Esophagus squamous epithelium (tissue), 5 donors: ENCODE measurements at places on chromosomes 1 and 21.

DNA sequence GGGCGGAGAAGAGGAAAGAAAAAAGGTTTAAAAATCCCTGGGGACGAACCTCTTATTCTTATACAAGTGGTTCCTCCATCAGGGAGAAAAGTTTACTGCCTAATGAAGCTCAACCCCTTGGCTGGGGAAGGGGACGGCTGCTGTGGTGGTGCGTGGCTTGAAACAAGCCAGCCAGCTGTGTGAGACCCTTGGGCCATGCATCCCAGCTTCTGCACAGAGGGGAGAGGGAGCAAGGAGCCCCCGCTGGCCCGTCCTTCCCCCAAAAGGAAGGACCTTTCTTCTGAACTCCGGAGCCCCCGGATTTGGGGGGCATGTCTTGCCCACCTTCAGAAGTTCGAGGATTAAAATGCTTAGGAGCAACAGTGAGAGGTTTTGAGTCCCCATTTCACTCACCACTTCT lies 67.3 kb downstream of the STUM start:
- H3K27me3 ChIP-seq, result no peaks in the 10 kb centered on the region
- no peaks in the 10 kb centered on the region for H3K4me1 ChIP-seq
- no peak overlapping the region for H3K27ac ChIP-seq
- DNase-seq, result no peak
- no peak overlapping the region for H3K4me3 ChIP-seq

- H3K4me3 ChIP-seq, result no peak overlapping the region
- H3K27me3 ChIP-seq, result no peaks in the 10 kb centered on the region
- no peaks in the 10 kb centered on the region for H3K36me3 ChIP-seq
- no peak overlapping the region for H3K27ac ChIP-seq
Observed at GRCh38 chr1:94988356-94988755, 61.4 kb upstream of the CNN3 start.

DNA sequence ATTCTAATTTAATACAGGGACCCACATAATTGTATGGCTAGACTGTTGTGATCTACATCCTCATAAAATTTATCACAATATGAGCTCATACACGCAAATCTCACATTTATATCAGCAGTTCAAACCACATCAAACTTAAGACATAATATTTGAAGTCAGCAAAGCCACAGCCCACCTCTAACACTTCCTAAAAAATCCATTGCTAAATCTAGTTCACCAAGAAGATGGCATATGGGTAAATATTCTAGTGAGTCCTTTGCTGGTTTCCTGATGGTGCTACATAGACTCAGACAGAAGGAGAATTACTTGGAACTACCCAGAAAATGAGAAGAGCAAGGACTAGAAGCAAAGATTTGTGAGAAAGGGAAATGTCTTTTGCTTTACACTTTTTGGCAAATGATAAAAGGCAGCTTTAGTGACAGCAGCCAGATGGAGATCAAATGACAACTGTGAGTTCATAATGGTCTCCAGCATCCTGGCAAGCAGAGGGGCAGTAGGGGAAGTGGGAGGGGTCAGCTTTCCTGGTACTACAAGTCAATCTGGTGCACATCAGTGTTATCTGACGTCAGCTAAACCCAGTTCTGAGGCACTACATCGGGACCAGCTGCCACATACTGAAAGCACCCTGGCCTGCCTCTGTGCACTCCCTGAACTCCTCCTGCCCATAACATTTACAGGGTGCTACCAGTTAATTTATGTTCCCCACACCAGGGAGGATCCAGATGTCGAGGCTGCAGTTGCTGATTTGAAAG lies 10.6 kb upstream of the GADD45A start:
- peak overlapping the region; percentile 70 for H3K27ac ChIP-seq
- H3K4me1 ChIP-seq, result no peaks in the 10 kb centered on the region
- DNase-seq, result no peak
- no peaks in the 10 kb centered on the region for H3K36me3 ChIP-seq

DNA sequence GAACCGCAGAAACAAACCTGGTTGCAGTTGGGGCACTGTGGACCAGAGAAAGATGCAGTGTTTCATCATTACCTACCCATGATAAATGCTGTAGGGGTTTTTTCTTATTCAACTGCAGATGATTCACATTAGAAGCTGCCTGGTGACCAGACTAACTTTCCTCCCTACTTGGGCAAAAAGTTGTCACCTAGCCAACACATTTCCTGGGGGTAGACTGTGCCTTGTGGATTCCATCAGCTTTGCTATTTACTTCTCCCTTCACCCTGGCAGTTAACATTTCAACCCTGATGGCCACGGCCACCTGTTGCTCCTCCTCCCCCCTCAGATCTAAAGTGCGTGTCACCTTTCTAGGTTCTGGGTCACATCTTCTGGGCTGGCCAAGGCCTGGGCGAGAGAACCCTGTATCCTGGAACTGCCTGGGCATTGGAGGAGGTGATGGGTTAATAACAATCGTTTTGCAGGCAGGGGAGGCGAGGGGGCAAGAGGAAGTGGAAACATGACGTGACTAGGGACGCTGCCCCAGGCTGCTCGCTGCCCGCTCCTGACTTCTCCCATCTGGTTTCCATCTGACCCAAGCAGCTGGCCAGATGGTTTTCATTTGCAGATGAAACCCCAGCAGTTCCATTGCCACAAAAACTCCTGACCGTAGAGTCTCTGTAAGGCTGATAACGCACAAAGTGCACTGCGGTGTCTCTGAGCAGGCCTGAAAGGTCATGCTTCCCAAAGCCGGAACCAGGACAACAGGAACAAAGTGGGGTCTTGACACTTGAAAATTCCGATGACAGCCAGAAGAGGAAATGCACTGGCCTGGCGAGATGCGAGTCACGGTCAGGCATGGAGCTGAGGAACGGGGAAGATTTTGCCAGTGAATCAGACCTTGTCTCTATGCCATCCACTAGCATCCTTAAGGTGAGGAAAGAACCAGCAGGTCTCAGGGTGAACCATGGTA lies 36.6 kb downstream of the CAPZB start:
- H3K36me3 ChIP-seq, result no peaks in the 10 kb centered on the region
- peak overlapping the region; percentile 92 for H3K27ac ChIP-seq
- no peaks in the 10 kb centered on the region for H3K27me3 ChIP-seq
- no peak overlapping the region for H3K4me3 ChIP-seq
- peaks cover 51% of the 10 kb centered on the region for H3K4me1 ChIP-seq

GRCh38 chr1:158124999-158125398 lies 55.7 kb upstream of the CD1D start:
- H3K27ac ChIP-seq, result no peak overlapping the region
- no peaks in the 10 kb centered on the region for H3K36me3 ChIP-seq
- DNase-seq, result peak; percentile 16
- peaks cover 12% of the 10 kb centered on the region for H3K4me1 ChIP-seq
- H3K4me3 ChIP-seq, result no peak overlapping the region

GRCh38 chr1:188056011-188056410 lies 1227.3 kb downstream of the PLA2G4A start:
- no peak for DNase-seq
- no peaks in the 10 kb centered on the region for H3K27me3 ChIP-seq
- no peak overlapping the region for H3K27ac ChIP-seq
- no peaks in the 10 kb centered on the region for H3K4me1 ChIP-seq

GRCh38 chr1:89285745-89286380 lies 13.2 kb upstream of the GBP5 start:
- peak overlapping the region; percentile 33 for H3K27ac ChIP-seq
- peaks cover 20% of the 10 kb centered on the region for H3K4me1 ChIP-seq

DNA sequence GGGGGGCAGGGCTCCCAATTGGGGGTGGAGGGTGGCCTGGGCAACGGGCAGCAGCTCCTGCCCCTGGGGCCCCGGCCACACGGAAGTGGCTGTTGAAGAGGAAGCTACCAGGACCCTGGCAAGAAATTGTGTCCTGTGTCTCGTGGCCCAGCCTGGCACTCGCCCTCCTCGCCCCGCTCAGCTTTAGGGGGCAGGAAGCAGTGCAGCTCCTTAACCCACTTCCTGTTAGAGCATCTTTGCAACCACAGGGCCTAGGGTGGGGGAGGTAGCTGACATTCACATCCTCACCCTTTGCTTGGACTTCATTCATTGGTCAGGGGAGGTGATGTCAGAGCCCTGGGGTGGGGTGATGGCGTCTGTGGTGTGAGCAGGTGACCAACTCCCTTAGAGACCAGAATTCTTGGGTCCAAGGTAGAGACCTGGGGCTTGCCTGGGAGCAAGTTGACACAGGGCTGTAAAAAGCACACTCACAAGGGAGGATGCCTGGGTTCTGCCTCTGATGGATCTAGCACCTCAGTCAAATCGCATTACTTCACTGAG lies at the start of gene ARHGAP30:
Gene ARHGAP30 (minus strand): TSS at position 161 of the 540 bp plus-strand sequence. CDS start 267 bp downstream, outside the sequence.
- peaks cover 60% of the 10 kb centered on the region for H3K36me3 ChIP-seq
- peaks cover 77% of the 10 kb centered on the region for H3K4me1 ChIP-seq
- peak within 1 kb of the TSS; percentile 72 for H3K27ac ChIP-seq
- H3K4me3 ChIP-seq, result peak within 1 kb of the TSS; percentile 43
- no peaks in the 10 kb centered on the region for H3K27me3 ChIP-seq

DNA sequence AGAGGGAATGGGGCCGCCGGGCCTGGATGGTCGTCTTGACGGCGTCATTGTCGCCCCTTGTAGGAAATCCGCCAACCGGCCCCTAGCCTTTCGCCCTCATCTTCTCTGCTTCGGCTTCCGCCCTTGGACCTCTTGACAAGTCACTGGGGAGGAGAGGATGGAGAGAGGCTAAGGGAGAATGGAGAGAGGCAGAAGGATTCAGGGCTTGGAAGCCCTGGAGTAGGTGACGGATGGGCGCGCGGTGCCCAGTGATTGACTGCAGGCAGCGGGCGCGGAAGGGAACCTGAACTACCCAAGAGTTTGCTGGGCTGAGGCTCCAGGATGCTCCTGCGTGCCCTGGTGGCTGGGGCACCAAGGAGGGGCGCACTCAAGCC lies 651 bp downstream of the PDE4B start:
- DNase-seq, result no peak
- no peak overlapping the region for H3K27ac ChIP-seq
- no peaks in the 10 kb centered on the region for H3K36me3 ChIP-seq
- no peaks in the 10 kb centered on the region for H3K4me1 ChIP-seq
- H3K4me3 ChIP-seq, result no peak overlapping the region
- no peaks in the 10 kb centered on the region for H3K27me3 ChIP-seq

- H3K4me1 ChIP-seq, result no peaks in the 10 kb centered on the region
- H3K4me3 ChIP-seq, result no peak overlapping the region
- no peak overlapping the region for H3K27ac ChIP-seq
- no peaks in the 10 kb centered on the region for H3K36me3 ChIP-seq
Observed at GRCh38 chr1:115456441-115456961, 118.5 kb upstream of the NGF start.

- no peak overlapping the region for H3K27ac ChIP-seq
- no peaks in the 10 kb centered on the region for H3K4me1 ChIP-seq
- no peaks in the 10 kb centered on the region for H3K27me3 ChIP-seq
- H3K36me3 ChIP-seq, result no peaks in the 10 kb centered on the region
- no peak for DNase-seq
Observed at GRCh38 chr1:18234790-18235242, 127.2 kb downstream of the IGSF21 start.

DNA sequence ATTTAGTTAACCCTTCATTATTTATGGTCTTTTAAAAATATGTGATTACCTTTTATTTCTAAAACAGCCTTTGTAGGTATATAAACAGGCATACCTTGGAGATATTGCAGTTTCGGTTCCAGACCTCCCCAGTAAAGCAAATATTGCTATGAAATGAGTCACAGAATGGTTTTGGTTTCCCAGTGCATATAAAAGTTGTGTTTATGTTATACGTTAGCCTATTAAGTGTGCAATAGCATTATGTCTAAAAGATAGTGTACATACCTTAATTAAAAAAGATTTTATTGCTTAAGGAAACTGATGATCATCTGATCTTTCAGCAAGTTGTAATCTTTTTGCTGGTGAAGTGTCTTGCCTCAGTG lies 44.1 kb downstream of the XCL2 start:
- no peaks in the 10 kb centered on the region for H3K36me3 ChIP-seq
- H3K27ac ChIP-seq, result no peak overlapping the region
- no peak overlapping the region for H3K4me3 ChIP-seq
- peaks cover 12% of the 10 kb centered on the region for H3K4me1 ChIP-seq

DNA sequence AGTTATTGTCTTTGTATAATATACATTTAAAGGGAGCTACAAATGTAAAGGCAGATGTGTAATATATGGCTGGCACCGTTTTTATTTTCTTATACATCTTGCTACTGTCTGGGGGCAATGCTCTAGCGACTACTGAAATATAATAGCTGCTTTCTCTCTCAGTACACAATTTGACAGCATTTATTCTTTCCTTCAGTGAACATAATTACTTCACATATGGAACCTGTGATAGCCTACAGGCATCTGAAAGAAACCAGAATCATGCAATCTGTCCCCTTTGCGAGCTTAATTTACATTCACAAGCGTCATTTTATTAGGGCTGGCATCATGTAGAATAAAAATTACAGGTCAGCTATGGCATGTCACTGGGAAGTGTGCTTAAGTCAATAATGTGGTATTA lies 557.5 kb upstream of the PTBP2 start:
- no peak overlapping the region for H3K27ac ChIP-seq
- H3K4me1 ChIP-seq, result no peaks in the 10 kb centered on the region
- no peaks in the 10 kb centered on the region for H3K36me3 ChIP-seq
- DNase-seq, result no peak

GRCh38 chr21:34126269-34126668 lies 52.9 kb downstream of the MRPS6 start:
- peaks cover 54% of the 10 kb centered on the region for H3K4me1 ChIP-seq
- H3K27me3 ChIP-seq, result no peaks in the 10 kb centered on the region
- no peak for DNase-seq
- H3K36me3 ChIP-seq, result no peaks in the 10 kb centered on the region
- no peak overlapping the region for H3K4me3 ChIP-seq
- no peak overlapping the region for H3K27ac ChIP-seq

GRCh38 chr1:38814444-38814983 lies 45.1 kb downstream of the RRAGC start:
- no peak for DNase-seq
- no peak overlapping the region for H3K27ac ChIP-seq
- H3K36me3 ChIP-seq, result no peaks in the 10 kb centered on the region

DNA sequence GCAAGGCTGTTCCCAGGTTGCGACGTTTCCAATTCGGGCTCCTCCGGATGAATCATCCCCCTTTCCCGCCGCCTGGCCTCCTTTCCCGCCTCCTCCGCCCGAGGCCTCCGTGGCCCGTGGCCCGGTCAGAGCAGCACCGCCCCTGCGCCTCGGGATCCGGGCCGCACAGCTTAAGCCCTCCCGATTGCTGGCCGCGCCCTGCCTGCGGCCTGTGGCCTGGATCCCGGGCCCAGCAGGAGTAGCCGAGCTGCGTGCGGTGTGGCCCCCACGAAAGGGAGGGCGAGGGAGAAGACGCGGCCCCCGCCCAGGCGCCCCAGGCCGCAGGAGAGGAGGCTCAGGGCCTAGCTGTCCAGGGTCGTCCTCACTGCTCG lies 1.0 kb downstream of the TMEM200B start:
- H3K4me1 ChIP-seq, result peaks cover 38% of the 10 kb centered on the region
- H3K27ac ChIP-seq, result peak overlapping the region; percentile 79
- H3K4me3 ChIP-seq, result peak overlapping the region; percentile 28
- no peaks in the 10 kb centered on the region for H3K27me3 ChIP-seq
- DNase-seq, result no peak

- peaks cover 50% of the 10 kb centered on the region for H3K4me1 ChIP-seq
- H3K27me3 ChIP-seq, result no peaks in the 10 kb centered on the region
- H3K4me3 ChIP-seq, result no peak overlapping the region
Observed at GRCh38 chr1:109781806-109782205, 18.1 kb upstream of the EPS8L3 start.

- H3K27ac ChIP-seq, result no peak overlapping the region
- H3K27me3 ChIP-seq, result no peaks in the 10 kb centered on the region
- H3K36me3 ChIP-seq, result no peaks in the 10 kb centered on the region
- H3K4me1 ChIP-seq, result peaks cover 6% of the 10 kb centered on the region
- no peak for DNase-seq
Observed at GRCh38 chr1:15598436-15598835, 13.6 kb upstream of the AGMAT start.
